ENCODE measurements at places on chromosomes 13 and 19.

DNA sequence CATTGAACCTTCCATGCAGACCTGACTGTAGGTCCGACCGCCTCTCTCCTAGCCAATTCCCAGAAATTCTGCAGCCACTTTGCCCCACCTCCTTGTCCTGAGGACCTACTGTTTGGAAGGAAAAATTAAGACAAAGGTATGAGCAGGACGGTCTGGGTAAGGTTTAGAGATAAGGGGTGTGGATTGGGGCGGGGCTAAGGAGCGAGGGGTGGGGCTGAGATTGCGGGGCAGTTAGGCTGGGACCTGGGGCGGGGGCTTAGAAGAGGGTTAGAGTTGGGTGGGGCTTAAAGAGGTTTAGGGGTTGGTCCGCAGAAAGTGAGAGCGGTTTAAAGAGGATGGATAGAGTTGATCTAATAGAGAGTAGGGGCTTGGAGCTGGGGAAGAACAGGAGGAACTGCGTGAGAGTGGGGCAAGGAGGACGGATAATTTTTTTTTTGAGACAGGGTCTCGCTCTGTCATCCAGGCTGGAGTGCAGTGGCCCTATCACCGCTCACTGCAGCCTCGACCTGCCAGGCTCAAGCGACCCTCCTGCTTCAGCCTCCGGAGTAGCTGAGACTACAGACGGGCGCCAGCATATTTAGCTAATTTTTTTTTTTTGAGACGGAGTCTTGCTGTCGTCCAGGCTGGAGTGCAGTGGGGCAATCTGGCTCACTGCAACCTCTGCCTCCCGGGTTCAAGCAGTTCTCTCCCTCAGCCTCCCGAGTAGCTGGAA is 1.7 kb upstream of the ZNF865 start:
- no peak for DNase-seq

DNA sequence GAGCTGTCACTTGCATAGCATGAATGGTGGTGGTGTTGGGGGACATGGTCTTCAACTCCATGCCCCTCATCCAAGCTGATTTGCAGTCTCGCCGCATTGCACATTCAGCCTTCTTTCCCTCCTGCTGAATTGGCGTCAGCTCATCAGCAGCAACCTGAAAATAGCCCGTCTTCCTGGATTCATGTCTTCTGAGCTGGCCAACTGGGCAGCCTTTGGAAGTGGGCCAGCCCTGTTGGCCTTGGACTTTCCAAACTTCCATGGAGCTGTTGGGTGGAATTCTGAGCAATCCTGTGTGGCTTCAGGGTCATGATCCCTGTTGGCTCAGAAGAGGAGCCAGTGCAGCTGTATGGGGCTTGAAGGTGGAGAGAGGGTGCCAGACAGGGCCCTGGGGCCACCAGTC is 68.8 kb downstream of the ZNF536 start:
- DNase-seq: no peak

DNA sequence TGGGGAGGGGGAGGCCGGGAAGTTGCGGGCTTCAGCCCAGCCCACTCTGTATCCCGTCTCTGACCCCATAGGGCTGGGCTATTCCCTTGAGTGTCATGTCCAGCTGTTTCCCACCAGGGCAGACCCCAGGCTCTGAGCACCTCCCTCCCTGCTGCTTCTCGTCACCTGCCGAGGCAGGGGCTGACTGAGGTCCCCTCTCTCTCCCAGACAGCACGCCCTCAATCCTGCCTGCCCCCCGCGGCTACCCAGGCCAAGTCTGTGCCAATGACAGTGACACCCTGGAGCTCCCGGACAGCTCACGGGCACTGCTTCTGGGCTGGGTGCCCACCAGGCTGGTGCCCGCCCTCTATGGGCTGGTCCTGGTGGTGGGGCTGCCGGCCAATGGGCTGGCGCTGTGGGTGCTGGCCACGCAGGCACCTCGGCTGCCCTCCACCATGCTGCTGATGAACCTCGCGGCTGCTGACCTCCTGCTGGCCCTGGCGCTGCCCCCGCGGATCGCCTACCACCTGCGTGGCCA is 625 bp downstream of the F2RL3 start:
- no peak for DNase-seq

GRCh38 chr19:15934332-15935078 is at the start of gene CYP4F11:
Gene CYP4F11 (minus strand): TSS chr19:15934529. CDS start chr19:15934408, 121 bp downstream.
- DNase-seq: peak; percentile 22

DNA sequence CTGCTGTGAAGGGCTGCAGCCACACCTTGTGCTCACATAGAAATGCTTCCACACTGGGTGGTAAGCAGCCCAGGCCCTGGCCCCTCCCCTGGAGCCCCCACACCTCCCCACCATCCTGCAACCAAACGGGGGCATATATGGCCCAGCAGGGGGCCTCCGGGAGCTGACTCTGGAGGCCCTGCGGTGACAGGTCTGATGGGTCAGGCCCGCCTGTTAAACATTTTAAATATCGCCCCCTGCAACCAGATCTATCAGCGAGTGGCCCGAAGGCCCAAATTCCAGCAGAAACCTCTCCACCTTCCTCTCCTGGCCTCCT is 48.0 kb upstream of the KATNAL1 start:
- DNase-seq: no peak

- no peak for DNase-seq
Observed at GRCh38 chr13:84077271-84077670, 195.0 kb upstream of the SLITRK1 start.

- no peak for DNase-seq
Observed at GRCh38 chr19:3374369-3375112, 8.2 kb downstream of the NFIC start.

- no peak for DNase-seq
Observed at GRCh38 chr19:39127812-39128515, 2.4 kb downstream of the PAK4 start.

GRCh38 chr19:18995804-18996241 is 37.5 kb downstream of the SUGP2 start:
- peak; percentile 65 for DNase-seq

- DNase-seq: no peak
Observed at GRCh38 chr13:73286942-73287620, 228.3 kb downstream of the KLF5 start.

DNA sequence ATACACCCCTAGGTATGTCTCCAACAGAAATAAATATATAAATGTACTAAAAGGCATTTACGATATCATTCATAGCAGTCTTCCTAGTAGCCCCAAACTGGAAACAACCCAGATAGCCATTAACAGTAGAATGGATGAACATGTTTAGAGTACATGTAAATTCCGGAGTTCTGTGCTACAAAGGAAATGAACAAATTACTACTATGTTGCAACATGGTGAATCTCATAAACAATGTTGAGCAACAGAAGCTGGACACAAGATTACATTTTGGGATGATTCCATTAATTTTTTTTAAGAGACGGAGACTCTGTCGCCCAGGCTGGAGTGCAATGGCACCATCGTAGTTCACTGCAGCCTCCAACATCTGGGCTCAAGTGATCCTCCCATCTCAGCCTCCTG is 5.9 kb upstream of the SLC7A10 start:
- DNase-seq: no peak

DNA sequence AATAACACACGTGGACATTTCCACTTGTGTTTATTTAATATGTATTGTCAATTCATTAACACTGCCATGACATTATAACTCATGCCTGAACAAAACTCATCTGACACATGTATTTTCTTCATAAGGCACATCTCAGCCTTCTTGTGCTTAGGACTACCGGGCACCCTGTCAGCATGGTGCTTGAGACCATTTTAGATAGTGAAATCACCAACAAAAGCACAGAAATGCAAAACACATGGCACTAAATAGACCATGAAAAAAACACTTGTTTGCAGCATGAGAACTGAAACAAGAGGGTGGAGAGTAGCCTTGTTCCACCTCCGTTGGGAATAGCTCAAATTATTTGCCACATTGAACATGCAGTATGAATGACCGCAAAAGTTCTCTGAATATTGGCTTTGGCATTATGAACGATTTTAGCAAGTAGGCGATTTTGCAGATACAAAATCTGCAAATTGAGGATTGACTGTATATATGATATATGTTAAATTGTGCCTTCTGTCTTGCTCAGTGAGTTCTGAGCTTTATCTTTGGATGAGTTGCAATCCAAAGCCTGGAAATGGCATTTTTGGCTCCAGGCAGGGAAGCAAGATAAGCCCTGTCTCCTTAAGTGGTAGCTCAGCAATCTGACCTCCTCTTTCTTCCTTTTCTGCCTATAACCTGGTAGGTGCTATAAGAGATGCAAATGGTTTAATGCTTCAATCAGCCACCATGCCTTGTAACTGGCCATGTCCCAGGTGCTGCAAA is 328.2 kb downstream of the HS6ST3 start:
- DNase-seq: no peak

DNA sequence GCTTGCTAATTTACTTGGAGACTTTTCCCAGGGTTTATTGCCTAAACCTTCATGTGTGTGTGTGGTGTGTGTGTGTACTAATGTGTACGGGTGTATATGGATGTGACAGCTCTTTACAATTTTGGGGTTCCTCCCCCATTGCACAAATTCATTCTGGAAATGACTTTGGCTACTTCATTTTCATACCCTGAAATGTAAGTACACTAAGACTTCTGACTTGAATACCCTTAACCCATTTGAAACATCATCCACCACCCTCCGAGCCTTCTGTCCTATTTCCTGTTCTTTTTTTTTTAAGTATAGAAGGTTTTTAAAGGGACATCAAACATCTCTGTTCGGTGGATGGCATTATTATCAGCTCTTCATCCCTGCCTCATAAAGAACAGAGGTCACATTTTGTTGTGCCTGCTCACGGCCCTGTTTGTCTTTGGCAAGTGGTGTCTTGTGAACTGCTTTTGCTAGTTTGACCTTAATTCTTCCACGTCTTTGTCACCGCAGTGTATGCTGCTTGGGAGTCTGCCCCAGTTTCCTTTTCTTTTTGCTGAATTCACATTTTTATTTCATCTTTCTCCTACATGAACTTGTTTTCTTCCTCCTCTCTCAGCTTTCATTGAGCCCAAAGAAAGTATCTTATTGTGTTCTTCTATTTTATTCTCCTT is 228.3 kb downstream of the FOXO1 start:
- no peak for DNase-seq

DNA sequence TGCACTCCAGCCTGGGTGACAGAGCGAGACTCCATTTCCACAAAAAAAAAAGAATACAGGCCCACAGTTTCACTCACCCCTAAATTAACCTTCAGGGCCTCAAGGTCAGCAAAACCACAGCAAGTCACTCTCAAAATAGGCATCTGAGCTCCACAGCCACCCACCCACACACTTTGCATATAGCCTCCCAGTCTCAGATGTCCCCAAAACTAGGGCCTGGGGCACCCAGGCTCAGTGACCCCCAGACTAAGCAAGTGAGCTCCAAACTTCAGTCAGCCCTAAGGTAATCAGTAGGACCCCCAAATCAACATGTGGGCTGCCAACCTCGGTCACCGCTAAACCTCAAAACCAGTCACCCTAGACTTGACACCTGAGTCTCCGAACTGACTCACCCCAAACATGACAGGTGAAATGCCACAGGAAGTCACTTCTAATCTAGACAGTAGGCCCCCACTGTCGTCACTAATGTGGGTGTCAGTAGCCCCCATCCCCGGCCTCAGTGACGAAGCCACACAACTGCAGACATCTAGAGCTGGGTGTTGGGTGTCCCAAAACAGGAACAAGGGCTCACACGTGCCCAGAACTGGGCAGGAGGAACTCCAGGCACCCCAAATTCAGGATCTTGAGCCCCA is 13.9 kb downstream of the RABAC1 start:
- DNase-seq: no peak

- no peak for DNase-seq
Observed at GRCh38 chr13:31369213-31369612, 169.4 kb downstream of the B3GLCT start.

- no peak for DNase-seq
Observed at GRCh38 chr13:94433055-94433961, 46.2 kb downstream of the DCT start.

DNA sequence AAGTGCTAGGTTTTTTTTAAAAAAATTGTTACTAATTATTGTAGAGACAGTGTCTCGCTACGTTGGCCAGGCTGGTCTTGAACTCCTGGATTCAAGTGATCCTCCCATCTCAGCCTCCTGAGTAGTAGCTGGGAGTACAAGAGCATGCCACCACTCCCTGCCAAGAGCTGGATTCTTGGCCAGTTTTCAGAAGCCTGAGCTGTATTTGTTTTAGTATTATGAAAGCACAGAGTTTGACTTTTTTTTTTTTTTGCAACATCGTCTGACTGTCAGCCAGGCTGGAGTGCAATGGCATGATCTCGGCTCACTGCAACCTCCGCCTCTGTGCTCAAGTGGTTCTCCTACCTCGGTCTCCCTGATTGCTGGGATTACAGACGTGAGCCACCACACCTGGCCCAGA is 7.0 kb downstream of the ARMC6 start:
- DNase-seq: no peak

DNA sequence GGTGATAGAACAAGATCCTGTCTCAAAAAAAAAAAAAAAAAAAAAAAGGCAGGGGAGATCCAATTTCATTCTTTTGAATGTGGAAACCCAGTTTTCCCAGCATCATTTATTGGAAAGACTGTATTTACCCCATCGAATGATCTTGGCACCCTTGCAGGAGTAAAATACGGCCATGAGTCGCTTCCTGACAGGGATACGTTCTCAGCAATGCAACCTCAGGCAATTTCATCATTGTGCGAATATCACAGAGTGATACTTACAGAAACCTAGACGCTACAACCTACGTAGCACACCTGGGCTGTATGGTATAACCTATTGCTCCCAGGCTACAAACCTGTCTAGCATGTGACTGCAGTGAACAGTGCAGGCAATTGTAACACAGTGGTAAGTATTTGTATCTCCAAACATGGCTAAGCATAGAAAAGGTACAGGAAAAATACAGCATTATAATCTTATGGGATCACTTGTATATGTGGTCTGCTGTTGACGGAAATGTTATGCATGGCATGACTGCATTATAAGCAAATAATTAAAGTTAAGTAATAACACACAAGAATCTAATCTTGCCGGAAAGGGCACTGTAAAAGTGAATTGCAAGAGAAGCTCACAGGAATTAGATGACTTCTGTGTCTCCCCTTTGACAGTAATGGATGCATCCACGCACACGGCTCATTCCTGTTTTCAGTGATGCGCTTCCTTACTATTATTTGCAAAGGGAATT is 24.1 kb downstream of the RFX2 start:
- DNase-seq: no peak

- no peak for DNase-seq
Observed at GRCh38 chr13:97414392-97414791, 19.6 kb upstream of the RAP2A start.

GRCh38 chr13:38255600-38255999 is 94.1 kb upstream of the UFM1 start:
- DNase-seq: no peak

GRCh38 chr13:113047587-113047986 is 58.0 kb upstream of the F7 start:
- no peak for DNase-seq

Measured in occipital lobe (tissue), 3 donors.